B cell (primary cell): ENCODE measurements at places on chromosomes 16 and 17. TPM values are rescaled to one million over a fixed set of nuclear protein-coding genes. Genes with fewer than 3 reads are reported as not detected.
A peak's percentile ranks its signal among the peaks of the same experiment; 100 is the strongest.

Gene CD300LB
- 0.12 TPM in 1 of 2 replicates, not detected in the other for total RNA-seq

Gene MGAT5B
- 37.8 and 41.4 TPM in 2 replicates for total RNA-seq

Gene FAM83G
- total RNA-seq = 14.3 and 14.6 TPM in 2 replicates

Gene HAPSTR1
- 99.2 and 101 TPM in 2 replicates for total RNA-seq

Gene TMEM114
- total RNA-seq = not detected in 2 replicates

Gene PIMREG
- not detected in 2 replicates for total RNA-seq

Gene CIAO2B
- 55.4 and 60.6 TPM in 2 replicates for total RNA-seq

Gene CNTNAP4
- not detected in 2 replicates for total RNA-seq

Gene CORO6
- total RNA-seq = 4.0 TPM in 2 replicates

Gene ASPA
- total RNA-seq = not detected in 2 replicates

Gene SDR42E2
- total RNA-seq = 0.27 and 0.62 TPM in 2 replicates

Gene BLMH
- total RNA-seq = 25.9 and 27.9 TPM in 2 replicates

Gene CAMKK1
- total RNA-seq = 35.9 and 37.1 TPM in 2 replicates

Gene LRRC36
- total RNA-seq = not detected in 2 replicates

Gene DOC2B
- not detected in 2 replicates for total RNA-seq

Gene CHCT1
- not detected in 2 replicates for total RNA-seq

DNA sequence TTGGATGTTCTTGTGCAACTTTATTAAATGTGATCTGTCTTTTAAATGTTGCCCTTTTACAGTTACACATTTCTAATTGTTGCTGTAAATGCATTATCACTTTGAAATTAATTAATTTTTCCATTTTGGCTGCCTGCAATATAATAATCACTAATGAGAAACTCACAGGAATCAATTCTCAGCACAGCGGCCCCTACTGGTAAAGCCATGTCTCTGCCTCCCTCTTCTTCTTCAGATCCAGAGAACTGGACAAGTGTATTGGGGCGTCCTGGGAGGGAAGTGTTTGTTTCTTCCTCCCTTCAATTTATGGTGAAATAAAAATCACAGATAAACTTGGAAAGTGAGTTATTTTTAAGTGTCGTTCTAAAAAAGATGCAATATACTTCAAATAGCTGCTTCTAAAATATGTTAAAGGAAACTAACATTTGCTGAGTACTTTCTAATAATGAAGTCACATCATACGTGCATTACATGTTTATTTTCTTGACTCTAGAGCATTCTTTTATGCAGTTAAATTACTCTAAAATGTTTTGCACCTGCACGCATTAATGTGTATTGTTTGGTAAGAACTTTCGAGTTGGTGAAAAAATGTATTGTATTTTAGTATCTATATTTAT is 338.0 kb downstream of the WWOX start:
- H3K4me3 ChIP-seq = no peak overlapping the region
- H3K4me1 ChIP-seq = no peaks in the 10 kb centered on the region
- no peaks in the 10 kb centered on the region for H3K36me3 ChIP-seq
- no peak overlapping the region for H3K27ac ChIP-seq

GRCh38 chr16:13099822-13100221 is 198.4 kb downstream of the SHISA9 start:
- H3K27me3 ChIP-seq = no peaks in the 10 kb centered on the region
- H3K36me3 ChIP-seq = no peaks in the 10 kb centered on the region
- H3K4me3 ChIP-seq = no peak overlapping the region
- no peak for DNase-seq
- no peak overlapping the region for H3K27ac ChIP-seq

DNA sequence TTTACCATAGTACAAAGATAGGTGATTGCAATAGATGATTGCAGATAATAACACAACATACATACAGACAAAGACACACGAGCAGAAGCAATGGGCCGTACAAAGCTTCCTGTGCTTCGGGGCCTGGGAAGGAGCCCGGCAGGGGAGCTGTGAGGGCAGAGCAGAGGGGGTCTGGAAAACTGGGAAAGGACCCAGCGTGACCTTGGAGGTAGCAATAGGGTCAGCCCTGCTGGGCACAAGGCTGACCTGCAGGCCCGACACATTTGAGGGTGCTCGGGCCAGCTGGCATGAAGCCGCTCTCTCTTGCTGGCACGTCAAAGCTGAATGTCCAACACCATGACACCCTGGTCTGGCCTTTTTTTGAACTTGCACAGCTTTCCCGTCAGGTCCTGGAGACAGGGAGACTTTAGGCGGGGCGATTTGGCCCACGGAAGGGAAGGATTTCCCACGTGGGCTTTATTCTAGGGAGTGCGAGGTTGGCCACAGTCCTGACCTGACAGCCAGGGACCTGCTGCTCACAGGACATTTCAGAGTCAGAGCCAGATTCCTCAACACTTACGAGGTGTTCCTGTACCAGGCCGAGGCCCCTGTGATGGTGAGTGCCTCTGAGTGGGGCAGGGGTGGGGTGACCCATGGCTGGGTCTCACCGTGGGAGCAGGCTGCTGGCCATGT is 83.2 kb downstream of the NTN1 start:
- H3K4me1 ChIP-seq = no peaks in the 10 kb centered on the region
- no peak overlapping the region for H3K27ac ChIP-seq
- no peak for DNase-seq
- H3K27me3 ChIP-seq = no peaks in the 10 kb centered on the region
- H3K4me3 ChIP-seq = no peak overlapping the region

GRCh38 chr16:88382491-88383400 is at the start of gene ZNF469:
ZNF469 (plus strand) TSS chr16:88382959; CDS start chr16:88427471, 44,512 bp downstream.
- H3K4me1 ChIP-seq = peaks cover 10% of the 10 kb centered on the region
- DNase-seq = peak; percentile 35
- peaks cover 46% of the 10 kb centered on the region for H3K27me3 ChIP-seq
- peak within 1 kb of the TSS; percentile 23 for H3K4me3 ChIP-seq

GRCh38 chr16:50737420-50737959 is 4.4 kb upstream of the CYLD start:
- H3K36me3 ChIP-seq = peaks cover 10% of the 10 kb centered on the region
- no peak for DNase-seq
- H3K4me1 ChIP-seq = peaks cover 23% of the 10 kb centered on the region
- H3K27me3 ChIP-seq = no peaks in the 10 kb centered on the region

GRCh38 chr17:57302690-57303465 is 46.6 kb downstream of the MSI2 start:
- peaks cover 20% of the 10 kb centered on the region for H3K36me3 ChIP-seq
- H3K4me3 ChIP-seq = no peak overlapping the region
- DNase-seq = no peak
- H3K27me3 ChIP-seq = no peaks in the 10 kb centered on the region
- no peaks in the 10 kb centered on the region for H3K4me1 ChIP-seq
- H3K27ac ChIP-seq = no peak overlapping the region

- H3K4me1 ChIP-seq = peaks cover 60% of the 10 kb centered on the region
- no peak overlapping the region for H3K4me3 ChIP-seq
- H3K27ac ChIP-seq = peak overlapping the region; percentile 94
- H3K36me3 ChIP-seq = no peaks in the 10 kb centered on the region
These were observed 546 bp downstream of the ZPBP2 start for GRCh38 chr17:39868554-39868942.

DNA sequence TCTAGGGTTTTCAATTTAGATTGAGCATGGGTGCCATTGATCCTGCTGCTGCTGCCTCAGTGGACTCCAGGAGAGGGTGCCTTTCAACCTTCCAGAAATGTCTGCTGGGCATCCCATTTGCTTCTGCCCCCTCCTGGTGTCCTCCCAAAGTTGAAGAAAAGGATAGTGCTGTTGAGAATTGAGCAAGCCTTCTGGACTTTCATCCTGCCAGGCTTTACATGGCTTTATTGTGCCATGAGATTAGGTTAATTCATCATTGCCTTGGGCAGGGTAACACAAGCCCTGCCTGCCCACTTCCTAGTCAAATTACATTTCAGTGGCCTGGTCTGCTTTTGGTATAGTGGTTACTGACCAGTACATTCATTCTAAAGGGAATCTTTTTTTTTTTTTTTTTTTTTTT is 17.9 kb upstream of the TANGO6 start:
- no peak for DNase-seq
- H3K4me1 ChIP-seq = no peaks in the 10 kb centered on the region
- H3K36me3 ChIP-seq = no peaks in the 10 kb centered on the region

GRCh38 chr17:68089881-68090280 is 54.3 kb downstream of the KPNA2 start:
- no peaks in the 10 kb centered on the region for H3K27me3 ChIP-seq
- H3K36me3 ChIP-seq = no peaks in the 10 kb centered on the region
- H3K4me3 ChIP-seq = no peak overlapping the region
- DNase-seq = no peak
- no peak overlapping the region for H3K27ac ChIP-seq

- no peak overlapping the region for H3K27ac ChIP-seq
- peak; percentile 6 for DNase-seq
- no peak overlapping the region for H3K4me3 ChIP-seq
- H3K36me3 ChIP-seq = no peaks in the 10 kb centered on the region
- peaks cover 19% of the 10 kb centered on the region for H3K4me1 ChIP-seq
- no peaks in the 10 kb centered on the region for H3K27me3 ChIP-seq
These were observed 178.5 kb upstream of the TBX2 start for GRCh38 chr17:61221181-61221580.

DNA sequence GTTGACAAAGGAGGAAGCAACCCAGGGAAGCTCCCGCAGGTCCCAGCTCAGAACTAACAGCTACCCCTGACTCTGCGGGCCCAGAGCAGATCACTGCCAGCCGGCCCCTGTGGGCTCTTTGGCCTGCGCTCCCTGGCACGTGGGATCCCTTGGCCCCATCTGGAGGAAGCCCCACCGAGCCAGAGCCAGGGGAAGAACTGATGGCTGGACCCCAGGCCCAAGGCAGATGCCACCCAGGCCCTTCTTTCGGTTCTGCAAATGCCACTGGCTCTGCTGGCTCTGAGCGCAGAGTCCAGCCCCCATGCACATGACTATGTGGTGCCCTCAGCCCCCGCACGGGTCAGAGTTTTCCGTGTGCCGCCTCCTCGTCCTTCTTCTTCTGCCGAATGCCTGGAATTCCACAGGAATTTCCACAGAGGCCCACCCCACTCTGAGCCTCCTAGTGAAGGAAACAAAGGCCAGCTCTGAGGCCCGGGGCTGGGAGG is 35.8 kb upstream of the SNN start:
- H3K4me1 ChIP-seq = peaks cover 22% of the 10 kb centered on the region
- no peak overlapping the region for H3K4me3 ChIP-seq
- no peaks in the 10 kb centered on the region for H3K27me3 ChIP-seq
- DNase-seq = no peak
- H3K36me3 ChIP-seq = no peaks in the 10 kb centered on the region

DNA sequence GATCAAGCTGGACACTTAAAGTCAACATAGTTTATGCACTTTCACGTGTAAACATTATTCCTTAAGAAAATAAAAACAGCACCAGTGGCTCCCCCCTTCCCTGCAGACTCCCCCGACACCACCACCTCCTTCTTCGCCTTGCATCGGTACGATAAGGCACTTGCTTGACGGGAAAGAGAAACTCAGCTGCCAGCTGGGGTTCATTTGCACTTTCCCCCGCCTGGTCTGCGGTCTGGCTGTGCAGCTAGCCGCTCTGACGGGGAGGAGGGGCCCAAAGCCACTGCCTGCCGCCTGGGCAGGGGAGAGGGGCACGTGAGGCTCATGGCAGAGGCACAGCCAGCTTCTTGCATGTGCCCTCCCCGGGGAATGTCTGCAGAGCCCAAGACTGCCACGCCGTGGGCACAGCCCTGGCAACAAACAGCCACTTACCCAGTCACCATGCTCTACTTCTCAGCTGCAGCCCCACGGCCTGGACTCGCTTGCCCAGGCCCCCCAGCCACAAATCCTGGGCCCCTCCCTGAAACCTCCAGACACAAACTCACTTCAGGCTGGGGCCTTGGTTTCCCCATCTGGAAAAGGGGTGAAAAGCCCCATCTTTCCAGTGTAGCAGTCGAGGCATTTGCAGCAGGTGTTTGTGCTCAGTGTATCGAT is 16.5 kb upstream of the PRM1 start:
- peaks cover 61% of the 10 kb centered on the region for H3K4me1 ChIP-seq
- peak; percentile 95 for DNase-seq
- no peaks in the 10 kb centered on the region for H3K36me3 ChIP-seq
- peak overlapping the region; percentile 18 for H3K4me3 ChIP-seq
- peak overlapping the region; percentile 73 for H3K27ac ChIP-seq

DNA sequence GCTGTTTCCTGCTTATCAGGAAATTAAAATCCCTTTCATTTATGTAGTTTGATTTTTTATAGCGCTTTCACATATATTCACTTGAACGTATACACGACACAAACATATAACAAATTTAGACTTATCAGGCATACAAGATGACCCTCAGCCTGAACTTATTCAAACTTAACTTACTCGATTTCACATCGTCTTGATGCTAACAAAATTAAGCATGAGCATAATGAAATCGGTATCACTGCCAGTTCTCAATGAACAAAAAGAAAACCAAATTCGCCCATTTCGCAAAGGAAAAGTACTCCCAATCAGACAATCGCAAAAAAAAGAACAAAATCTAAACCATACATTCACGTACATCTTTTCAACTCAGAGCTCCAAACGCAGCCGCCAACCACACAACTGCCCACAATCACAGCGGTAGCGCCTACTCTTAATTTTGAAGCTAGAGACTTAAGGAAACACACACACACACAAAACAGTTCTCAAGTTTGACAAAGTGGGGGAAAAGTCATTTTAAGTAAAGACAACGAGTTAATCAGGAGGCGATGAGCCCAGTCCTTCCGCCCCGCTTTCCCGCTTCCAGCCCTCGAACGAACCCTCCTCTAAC is 1.1 kb downstream of the GJC1 start:
- peak overlapping the region; percentile 70 for H3K4me3 ChIP-seq
- no peak overlapping the region for H3K27ac ChIP-seq
- peaks cover 18% of the 10 kb centered on the region for H3K4me1 ChIP-seq
- H3K36me3 ChIP-seq = no peaks in the 10 kb centered on the region
- peaks cover 53% of the 10 kb centered on the region for H3K27me3 ChIP-seq

DNA sequence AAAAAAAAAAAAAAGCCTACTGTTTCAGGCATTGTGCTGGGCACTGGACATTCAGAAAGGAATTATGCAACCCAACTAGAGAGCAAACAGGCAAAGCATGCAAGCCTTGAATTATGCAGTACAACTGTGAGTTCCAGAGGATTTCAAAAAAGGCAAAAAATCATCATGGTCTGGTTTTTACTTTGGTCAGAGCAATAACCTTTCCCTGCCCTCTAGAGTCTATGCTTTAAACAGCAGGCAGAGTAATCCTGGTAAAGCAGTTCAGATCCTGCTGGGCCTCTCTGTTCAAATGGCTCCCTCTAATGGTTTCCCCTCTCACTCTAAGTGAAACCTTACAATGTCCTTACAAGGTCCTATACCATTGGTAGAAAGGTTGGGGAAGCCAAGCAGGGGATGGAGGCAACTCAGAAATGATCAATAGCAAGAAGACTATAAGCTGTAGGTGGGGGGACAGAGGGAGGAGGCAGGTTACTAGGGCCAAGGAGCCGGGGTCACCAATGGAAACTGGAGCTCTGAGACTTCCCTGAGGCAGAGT is 4.6 kb upstream of the TAF15 start:
- H3K4me3 ChIP-seq = no peak overlapping the region
- H3K36me3 ChIP-seq = no peaks in the 10 kb centered on the region
- no peaks in the 10 kb centered on the region for H3K27me3 ChIP-seq
- no peak overlapping the region for H3K27ac ChIP-seq

GRCh38 chr17:48228720-48229119 is 121.2 kb downstream of the SNX11 start:
- no peaks in the 10 kb centered on the region for H3K36me3 ChIP-seq
- DNase-seq = no peak
- no peaks in the 10 kb centered on the region for H3K27me3 ChIP-seq
- no peaks in the 10 kb centered on the region for H3K4me1 ChIP-seq
- H3K4me3 ChIP-seq = no peak overlapping the region
